ENCODE measurements at places on chromosomes 6 and 20. TPM values are rescaled to one million over a fixed set of nuclear protein-coding genes. Genes with fewer than 3 reads are reported as not detected.

The MEI4 gene
- total RNA-seq, result not detected

The ESR1 gene
- total RNA-seq, result 0.83 TPM

The OOEP gene
- not detected for total RNA-seq

The NKX2-4 gene
- under 0.01 TPM for total RNA-seq

The BMP7 gene
- under 0.01 TPM for total RNA-seq

The BAG2 gene
- total RNA-seq, result 5.3 TPM

The PLN gene
- 6.5 TPM for total RNA-seq

The KCNG1 gene
- total RNA-seq, result 6.8 TPM

The ZDHHC14 gene
- total RNA-seq, result 4.1 TPM

The HLA-DQA2 gene
- total RNA-seq, result not detected

The SLC32A1 gene
- total RNA-seq, result not detected

The HRH3 gene
- total RNA-seq, result not detected

The LRRC73 gene
- total RNA-seq, result 0.30 TPM

The MPC1 gene
- 26.8 TPM for total RNA-seq

The TAGAP gene
- not detected for total RNA-seq

The ULBP1 gene
- total RNA-seq, result not detected

The HLA-DOB gene
- not detected for total RNA-seq

The ZSCAN9 gene
- total RNA-seq, result 4.2 TPM

The TBX18 gene
- 44.2 TPM for total RNA-seq
